Psoas muscle (tissue), 8 donors: ENCODE measurements at places on chromosomes 7 and 10. TPM values are rescaled to one million over a fixed set of nuclear protein-coding genes. Genes with fewer than 3 reads are reported as not detected.

- no peak for DNase-seq
Measured at GRCh38 chr7:134892963-134893362, 93.3 kb upstream of the AGBL3 start.

The CBLL1 gene
- 21.0 TPM for total RNA-seq

GRCh38 chr10:72097448-72098300 lies 9.3 kb upstream of the SPOCK2 start:
- no peak for DNase-seq

DNA sequence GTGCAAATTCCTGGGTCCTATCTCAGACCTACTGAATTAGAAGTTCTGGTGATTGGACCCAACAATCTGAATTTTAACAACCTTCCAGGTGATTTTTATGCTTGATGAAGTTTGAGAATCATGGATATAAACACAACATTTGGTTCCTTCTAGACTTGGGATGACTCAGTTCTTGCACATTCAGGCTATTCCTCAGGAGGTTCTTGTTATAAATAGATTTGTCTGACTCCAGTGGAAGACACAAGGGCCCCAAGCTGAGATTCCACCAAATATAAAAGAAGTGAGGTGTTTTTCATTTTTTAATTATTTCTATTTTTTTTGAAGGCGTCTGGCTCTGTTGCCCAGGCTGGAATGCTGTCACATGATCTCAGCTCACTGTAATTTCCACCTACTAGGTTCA lies 9.4 kb upstream of the TAS2R16 start:
- DNase-seq, result no peak

The KCNH2 gene
- total RNA-seq, result 0.22 TPM
